ENCODE measurements at places on chromosomes 13 and 19.

DNA sequence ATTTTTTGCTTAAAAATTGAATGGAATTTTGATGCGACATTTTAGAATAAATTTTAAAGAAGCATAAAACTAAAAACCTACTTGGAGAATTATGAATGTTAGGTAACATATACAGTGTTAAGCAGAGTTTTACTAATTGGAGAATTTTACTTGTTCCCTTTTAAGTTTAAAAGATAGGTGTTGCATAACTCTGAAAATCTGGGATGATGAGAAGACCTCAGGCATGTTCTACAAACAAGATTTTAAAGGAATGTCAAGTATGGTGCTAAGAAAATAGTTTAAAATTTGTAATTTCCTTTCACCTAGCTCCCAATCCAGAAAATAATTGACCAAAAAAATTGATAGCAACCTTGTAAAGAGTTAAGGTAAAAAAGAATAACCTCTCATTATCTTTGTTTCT lies 135.8 kb downstream of the RFC3 start:
- DNase-seq = peak; percentile 15

DNA sequence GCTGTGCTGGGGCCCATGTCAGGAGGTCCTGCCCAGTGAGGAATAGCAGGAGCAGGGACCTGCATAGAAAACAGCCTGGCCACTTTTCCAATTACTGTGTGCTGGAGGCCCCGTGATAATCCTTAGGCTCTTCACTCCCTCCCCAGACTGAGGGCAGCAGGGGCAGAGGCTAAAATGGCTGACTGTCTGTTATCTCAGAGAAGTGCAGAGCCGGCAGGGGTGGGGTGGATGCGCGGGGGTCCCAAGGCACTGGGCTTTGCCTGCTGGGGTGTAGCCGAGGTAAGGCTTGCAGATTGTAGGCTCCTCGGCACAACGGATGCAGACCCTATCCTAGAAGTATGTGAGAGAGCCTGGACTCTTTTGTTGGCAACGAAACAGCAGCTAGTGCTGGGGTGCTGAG lies 1064.1 kb downstream of the OLFM4 start:
- DNase-seq = no peak

GRCh38 chr13:98447881-98448641 lies 128.8 kb downstream of the STK24 start:
- DNase-seq = peak; percentile 41

GRCh38 chr19:3251229-3251628 lies 26.8 kb downstream of the CELF5 start:
- no peak for DNase-seq

DNA sequence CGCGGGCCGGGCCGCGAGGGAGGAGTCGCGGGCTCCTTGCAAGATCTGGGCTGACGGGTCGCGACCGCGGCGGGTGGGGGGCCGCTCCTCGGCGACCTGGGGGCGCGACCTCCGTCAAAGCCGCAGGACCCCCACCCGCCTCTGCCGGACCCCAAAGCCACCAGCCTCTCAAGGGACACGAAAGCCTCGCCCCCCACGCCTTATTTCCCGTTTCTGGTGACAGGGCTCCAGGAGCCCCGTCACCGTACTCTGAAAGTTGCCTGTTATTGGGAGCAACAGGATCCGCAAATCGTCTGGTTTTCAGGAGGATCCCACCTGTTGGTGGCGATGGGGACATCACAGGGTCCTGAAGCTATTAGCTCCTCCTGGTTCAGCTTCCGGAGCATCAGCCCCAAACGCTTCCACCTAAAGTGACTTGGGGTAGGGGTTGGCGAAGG lies 530 bp downstream of the MAU2 start:
- peak; percentile 27 for DNase-seq

GRCh38 chr19:48654299-48655059 lies 8.5 kb upstream of the CA11 start:
- DNase-seq = peak; percentile 30

DNA sequence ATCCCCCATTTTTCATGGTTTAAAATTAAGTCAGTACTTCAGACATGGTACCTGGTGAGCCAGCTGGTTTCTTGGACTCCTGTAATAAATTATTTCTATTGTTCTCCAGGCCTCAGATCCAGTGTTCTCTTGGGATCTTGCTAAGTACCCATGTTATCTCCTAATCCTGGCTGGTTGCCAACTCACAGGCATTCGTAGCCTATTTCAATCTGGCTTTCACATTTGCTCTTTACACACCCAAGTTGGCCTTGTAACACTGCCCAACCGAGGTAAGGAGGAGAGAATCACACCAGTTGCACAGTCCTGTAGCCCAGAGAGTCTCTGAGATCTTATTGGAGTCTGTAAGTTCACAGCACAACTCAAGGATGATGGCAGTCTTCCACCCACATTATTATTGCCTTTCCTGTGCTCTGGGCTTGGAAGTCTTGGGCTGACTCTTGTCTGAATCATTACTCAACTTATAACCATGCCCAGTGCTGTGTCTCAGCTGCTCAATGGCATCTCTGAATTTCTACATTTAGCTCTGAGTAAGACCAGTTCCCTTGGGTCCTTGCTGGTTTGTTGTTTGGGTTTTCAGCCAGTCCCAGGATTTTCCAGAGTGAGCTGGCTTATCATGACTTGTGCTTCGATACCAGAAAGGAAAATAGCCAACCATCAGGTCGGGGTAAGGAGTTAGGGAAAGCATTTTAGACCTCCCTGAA lies 76.6 kb upstream of the KLF12 start:
- peak; percentile 88 for DNase-seq

DNA sequence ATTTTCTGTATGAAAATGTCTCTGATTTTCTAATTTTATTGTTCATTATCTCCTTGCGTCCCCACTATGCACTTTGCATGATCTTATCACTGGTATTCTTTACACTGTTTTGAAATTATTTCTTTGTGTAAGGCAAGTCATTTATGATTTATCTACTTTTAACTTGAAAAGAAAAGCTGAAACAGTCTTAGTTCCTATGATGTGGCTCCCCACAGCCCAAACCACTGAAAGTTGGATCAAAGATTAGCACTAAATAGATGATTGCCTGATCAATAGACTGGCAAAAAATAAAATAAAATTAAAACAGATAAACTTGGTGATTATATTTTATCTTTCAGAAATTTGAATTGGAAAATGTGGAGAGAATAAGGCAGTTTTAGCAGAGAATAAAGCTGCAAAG lies 1101.9 kb downstream of the PCDH9 start:
- no peak for DNase-seq

GRCh38 chr13:42420304-42420703 lies 148.4 kb downstream of the AKAP11 start:
- DNase-seq = no peak

DNA sequence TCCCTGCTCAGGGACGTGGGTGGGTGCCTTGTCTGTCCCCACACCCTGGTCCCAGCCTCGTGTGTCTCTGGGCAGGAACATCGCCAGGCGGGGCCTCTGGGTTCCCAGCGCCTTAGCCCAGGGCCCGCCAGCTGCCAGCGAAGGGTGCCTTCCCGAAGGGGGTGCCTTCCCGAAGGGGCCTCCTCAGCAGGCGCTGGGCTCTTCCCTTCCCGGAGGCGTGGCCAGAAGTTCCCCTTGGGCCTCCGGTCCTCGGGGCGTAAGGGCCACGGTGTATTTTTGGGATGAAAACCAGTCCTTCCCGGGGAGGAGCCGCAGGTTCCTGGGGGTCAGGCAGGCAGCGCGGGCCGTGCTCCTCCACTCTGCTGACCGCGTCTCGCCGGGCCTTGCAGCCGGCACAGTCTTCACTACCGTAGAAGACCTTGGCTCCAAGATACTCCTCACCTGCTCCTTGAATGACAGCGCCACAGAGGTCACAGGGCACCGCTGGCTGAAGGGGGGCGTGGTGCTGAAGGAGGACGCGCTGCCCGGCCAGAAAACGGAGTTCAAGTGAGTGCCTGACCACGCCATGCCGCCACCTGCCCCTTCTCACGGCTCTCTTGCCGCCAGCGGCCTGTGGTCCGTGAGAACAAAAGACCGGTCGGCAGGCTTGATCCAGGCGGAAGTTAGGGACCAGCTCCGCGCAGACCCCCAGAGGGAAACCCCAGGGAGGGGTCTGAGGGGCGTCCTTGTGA lies 6.9 kb downstream of the BSG start:
- DNase-seq = no peak

DNA sequence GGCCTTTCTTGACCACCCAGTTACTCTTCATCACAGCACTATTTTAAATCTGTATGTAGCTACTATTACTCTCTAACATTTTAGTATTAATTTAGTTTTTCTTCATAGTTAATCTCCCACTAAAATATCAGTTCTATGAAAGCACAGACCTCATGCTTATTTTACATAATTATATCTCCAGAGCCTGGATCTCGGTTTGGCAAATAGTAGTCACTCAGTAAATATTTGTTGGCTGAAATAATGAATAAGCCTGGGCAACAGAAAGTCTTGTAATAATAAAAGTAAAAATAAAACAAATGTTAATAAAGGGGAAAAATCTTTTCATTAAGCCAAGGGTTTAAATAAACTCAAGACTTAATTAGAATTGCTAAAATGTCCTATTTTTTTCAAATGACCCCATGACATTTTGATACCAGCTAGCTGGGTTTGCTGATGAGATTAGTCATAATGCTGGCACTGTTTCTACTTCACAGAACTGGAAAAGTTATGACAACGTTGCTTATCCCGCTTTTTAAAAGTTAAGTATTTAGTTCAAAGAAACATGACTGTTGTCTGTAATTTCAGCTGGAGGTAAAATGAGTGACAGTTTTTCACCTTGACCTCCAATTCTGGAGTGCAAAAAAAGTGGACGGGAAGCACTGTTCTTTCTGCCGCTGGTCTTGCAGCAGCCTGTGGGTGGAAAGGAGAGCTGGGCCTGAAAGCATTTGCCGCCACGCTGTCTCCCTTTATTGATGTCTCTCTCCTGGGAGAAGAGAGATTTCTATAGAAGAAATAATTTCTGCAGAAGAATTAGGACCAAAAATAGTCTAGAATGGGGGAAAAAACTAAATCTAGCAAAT lies 85.2 kb upstream of the SPATA13 start:
- no peak for DNase-seq

GRCh38 chr19:30551271-30551670 lies 179.1 kb downstream of the ZNF536 start:
- no peak for DNase-seq

- no peak for DNase-seq
Observed at GRCh38 chr13:26052337-26052736, 521 bp upstream of the SHISA2 start.

GRCh38 chr13:97116754-97117153 lies 105.4 kb upstream of the MBNL2 start:
- peak; percentile 77 for DNase-seq

DNA sequence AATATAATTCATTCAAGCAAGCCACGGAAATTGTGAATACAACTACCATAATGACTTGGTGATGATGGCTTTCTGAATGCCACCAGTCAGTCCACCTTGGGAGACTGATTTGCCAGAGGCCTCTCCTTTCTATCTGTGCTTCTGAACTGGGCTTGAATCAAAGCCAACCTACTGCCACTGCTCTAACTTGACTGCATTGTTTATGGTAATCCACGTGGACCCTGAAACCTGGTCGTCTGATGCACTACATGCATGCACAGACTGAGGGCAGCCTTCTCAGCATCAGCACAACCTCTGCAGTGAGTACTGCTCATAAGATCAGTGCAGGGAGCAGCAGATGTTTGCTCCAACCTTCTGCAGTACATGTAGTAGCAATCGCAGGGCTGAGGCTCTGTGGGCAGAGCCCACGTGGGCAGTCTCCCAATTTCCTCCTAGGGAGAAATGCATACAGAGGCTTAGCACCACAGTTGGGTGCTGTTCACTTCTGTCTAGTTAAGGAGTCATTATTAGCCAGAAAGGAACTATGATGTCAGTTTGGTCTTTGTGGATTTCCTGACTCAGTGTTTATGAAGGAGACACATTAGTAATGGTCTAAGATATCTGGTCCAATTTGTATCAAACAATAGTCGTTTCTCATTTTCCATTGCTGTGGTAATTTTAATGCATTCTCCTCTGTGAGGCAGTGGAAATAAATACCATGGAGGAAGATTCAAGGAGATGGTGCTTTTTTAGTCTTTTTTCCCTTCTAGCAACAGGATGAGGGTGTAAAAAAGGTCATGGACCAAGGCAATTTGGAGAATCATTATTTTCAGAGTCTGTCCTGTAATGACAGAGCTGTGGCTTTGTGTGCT lies 82.5 kb downstream of the AKAP11 start:
- DNase-seq = peak; percentile 98

GRCh38 chr13:77697217-77698103 lies at the start of gene SLAIN1:
Gene SLAIN1, plus strand, starts transcription at chr13:77697687. Its CDS starts 227 bp downstream, at chr13:77697914.
- DNase-seq = peak; percentile 22

GRCh38 chr13:98575904-98576199 lies 1.1 kb downstream of the STK24 start:
- DNase-seq = no peak

DNA sequence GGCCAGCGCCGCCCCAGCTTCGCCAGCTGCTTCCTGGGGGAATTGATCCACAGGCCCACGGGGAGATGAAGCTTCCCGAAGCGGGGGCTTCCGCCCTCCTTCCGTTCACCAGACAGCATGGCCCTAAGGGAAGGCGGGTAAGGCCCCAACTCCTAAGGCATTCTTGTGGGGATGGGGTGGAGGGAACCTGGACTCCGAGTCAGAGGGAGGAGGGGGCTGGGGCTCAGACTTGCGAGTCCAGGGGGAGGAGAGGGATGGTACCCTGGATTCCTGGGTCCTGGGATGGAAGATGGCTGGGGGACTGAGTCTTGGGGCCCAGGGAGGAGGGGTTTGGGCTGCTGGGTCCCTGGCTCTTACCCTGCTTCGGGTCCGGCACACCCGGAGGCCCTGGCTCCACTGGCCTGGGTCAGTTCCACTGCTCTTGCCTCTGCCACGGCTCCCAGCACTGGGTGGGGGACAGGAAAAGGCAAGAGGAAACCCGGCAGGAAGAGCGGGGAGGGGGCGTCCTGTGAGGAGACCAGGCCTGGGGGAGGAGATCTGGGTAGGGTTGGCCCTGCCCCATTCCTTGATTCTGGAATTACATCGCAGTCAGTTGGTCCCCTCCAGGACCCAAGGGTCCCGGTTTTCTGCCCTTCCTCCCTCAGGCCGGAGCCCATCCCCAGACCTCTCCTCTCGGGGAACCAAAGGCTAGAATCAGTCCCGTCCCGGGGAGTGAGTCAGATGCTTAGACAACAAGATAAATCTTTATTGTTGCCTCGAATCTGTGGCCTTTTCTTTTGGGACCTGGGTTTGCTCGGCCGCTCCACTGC lies at the start of gene RASIP1:
Gene RASIP1, minus strand, starts transcription at position 447 of the 809 bp plus-strand sequence. Its CDS starts 328 bp downstream, at position 119.
- no peak for DNase-seq

- no peak for DNase-seq
Observed at GRCh38 chr13:73851104-73851503, 283.1 kb downstream of the KLF12 start.

- no peak for DNase-seq
Observed at GRCh38 chr13:71864094-71864985, 2.7 kb downstream of the DACH1 start.

All from choroid plexus epithelial cell (primary cell).